ENCODE measurements at places on chromosomes 1 and 21.

DNA sequence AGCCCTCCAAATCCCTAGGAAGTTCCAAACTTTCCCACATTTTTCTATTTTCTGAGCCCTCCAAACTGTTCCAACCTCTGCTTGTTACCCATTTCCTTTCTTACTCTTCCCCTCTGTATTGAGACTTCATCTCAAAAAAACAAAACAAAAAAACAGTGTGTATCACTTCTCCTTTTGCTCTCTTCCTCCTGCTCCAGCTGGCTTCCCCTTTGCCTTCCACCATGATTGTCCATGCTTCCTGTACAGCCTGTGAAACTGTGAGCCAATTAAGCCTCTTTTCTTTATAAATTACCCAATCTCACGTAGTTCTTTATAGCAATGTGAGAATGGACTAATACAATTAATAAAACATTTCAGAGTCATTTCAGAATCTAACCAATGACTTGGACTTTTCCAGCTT is 69.6 kb upstream of the KRTAP19-8 start:
- no peak for DNase-seq

DNA sequence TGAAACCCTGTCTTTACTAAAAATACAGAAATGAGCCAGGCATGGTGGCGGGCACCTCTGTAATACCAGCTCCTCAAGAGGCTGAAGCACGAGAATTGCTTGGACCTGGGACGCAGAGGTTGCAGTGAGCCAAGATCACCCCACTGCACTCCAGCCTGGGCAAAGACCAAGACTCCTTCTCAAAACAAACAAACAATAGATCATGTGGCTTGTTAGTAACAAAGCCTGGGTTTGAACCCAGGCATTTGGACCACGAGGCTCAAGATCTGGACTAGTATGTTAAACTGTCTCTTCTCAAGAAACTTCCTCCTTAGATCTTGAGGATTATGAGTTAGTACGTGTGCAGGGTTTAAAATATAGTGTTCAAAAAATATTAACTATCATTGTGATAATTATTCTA is 1.6 kb downstream of the INPP5B start:
- no peak for DNase-seq

DNA sequence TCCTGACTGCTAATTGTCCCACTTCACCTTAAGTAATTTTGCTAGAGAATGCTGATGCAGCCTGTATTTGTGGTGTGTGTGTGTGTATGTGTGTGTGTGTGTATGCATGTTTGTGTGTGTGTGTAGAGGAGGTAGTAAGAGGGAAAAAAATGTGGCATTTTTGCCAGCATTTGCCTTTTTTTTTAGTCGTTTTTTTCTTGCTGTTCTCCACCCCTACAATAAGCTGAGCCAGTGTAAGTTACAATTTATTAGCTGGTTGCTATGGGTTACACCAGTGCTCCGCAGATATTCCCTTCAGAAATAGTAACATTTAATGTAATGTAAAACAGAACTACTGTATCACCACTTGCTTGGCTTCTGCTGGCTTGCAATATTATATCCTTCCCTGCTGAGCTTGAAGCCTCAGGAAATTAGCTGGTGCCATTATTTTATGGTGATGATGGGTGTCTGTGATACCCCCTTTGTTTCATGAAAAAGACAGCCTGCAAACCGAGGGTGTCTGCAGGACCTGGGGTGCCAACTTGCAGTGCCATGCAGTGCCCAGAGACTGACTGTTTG is 23.4 kb upstream of the IGSF3 start:
- no peak for DNase-seq

DNA sequence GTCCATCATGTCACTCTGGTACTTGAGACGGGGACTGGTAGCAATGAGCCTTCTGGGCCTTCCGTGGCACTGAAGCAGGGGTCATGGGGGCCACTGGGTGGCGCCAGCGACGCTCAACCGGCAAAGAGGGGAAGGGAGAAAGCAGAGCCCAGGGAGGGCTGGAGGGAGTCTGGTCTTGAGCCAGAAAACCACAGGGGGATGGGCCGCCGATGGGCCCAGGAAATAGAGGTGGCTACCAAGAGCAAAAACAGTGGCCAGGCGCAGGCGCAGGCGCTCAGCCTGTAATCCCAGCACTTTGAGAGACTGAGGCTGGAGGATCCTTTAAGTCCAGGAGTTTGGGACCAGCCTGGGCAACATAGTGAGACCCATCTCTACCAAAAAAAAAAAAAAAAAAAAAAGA is 21.8 kb downstream of the EXOC8 start:
- DNase-seq: peak; percentile 41

- DNase-seq: no peak
Observed at GRCh38 chr1:211335522-211336157, 9.0 kb downstream of the TRAF5 start.

DNA sequence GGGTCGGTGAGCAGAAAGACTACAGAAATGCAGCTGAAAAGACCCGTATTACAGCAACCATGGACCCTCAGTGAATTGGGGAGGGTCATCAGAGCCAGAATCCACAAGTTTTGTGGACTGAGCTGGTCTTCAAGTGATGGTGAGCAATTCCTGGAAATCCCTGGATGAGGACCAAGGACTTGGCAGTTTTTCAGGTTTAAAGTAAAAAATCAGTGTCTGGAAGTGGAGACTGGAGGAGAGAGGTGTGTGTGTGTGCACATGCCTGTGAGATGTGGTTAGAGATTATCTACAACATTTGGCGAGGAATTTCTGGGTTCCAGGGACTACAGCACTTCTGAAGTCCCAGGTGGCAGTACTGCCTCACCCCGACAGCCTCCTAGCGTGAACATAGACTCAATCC is 56.4 kb downstream of the KIRREL1 start:
- DNase-seq: no peak

DNA sequence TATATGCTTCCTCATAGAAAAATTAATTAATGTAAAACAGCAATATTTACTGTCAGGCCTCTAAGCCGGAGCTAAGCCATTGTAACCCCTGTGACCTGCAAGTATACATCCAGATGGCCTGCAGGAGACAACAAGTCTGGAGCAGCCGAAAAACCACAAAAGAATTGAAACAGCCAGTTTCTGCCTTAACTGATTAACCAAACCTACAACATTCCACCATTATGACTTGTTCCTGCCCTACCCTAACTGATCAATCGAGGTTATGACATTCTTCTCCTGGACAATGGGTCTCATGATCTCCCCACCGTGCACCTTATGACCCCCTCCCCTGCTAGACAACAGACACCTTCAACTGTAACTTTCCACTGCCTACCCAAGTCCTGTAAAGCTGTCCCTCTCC is 205.8 kb upstream of the DUSP10 start:
- no peak for DNase-seq

GRCh38 chr1:109253803-109254620 is 4.7 kb downstream of the CELSR2 start:
- DNase-seq: no peak

GRCh38 chr1:37448185-37448584 is 26.2 kb upstream of the ZC3H12A start:
- DNase-seq: no peak

DNA sequence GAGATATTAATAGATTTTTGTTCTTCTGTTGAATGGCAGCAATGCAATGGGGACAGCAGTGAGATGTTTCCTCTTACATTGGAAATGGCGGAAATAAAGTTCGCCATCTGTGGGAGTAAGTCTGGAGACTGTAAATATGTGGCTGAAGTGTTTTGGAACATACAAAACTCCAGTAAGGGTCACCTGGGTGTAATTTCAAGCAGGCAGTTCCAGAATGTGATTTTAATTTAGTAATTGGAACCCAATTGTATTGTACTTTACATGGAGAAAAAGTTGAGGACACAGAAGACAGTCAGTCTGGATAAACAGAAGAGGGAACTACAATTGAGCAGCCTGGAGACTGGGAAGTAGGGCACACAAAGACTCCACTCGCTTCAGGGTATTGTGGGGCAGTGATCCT is 108.6 kb downstream of the NTMT2 start:
- DNase-seq: no peak
